Activated CD8-positive, alpha-beta memory T cell treated with anti-CD3 and anti-CD28 coated beads, Interleukin-2, amount 50 U/mL, for 4 hours (primary cell): ENCODE measurements at places on chromosomes 3 and 15.
A peak's percentile ranks its signal among the peaks of the same experiment; 100 is the strongest.

DNA sequence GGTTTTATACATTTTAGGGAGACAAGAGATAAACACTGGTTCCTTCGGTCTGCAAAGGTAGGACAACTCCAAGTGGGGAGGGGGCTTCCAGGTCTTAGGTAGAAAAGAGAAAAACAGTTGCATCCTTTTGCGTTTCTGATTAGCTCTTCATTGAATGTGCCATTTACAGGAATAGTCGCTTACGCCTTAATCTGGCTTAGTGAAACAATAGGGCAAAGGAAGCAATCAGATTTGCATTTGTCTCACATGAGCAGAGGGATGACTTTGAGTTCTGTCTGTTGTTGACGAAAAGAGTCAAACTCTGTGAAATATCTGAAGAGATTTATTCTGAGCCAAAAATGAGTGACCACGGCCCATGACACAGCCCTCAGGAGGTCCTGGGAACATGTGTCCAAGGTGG lies 166.0 kb upstream of the ATP10A start:
- DNase-seq = no peak

DNA sequence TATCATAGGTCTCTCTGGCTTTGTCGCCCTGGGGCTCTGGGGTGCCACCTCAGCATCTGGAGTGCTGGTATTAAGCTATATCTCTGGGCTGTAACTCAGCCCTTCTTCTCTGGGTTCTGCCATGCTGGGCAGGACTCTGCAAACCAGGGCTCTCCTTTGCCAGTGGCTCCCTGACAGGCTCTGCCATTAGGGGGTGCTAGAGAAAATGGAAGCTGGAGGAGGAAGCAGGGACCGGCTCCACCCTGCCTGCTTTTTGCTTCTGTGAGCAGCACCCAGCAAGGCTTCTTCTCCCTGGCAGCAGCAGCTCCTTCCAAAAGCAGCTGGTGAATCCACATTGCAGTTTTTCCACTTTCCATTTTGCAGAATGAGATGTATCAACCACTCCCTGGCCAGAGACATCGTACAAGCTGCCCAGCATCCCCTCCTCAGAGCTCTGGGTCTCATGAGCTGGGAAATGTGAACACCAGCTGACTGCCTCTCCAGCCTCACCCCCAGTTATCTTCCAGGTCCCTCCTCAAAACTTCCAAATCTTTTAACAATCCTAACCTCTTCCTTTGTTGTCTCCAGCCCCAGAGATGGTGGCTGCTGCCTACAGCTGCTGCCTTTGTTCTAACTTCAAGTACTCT lies 165.0 kb downstream of the ABHD5 start:
- DNase-seq = peak; percentile 20

DNA sequence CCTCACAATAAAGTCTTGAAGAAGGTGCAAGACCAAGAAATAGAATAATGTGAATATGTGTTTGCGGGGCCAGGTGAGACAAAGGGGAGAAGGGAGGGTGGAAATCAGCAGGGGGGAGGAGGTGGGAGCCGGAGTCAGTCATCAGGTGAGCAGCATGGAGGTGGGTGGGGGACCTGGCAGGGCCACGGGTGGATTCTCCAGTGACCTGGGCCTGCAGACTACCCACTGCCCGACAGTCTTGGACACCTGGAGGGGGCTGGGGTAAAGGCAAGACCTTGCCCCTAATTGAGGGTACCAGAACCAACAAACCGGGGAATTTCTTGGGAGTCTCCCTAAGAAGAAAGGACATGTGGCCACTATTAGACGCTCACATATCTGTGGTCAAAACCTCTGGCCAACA lies 95.8 kb downstream of the CHSY1 start:
- DNase-seq = no peak

DNA sequence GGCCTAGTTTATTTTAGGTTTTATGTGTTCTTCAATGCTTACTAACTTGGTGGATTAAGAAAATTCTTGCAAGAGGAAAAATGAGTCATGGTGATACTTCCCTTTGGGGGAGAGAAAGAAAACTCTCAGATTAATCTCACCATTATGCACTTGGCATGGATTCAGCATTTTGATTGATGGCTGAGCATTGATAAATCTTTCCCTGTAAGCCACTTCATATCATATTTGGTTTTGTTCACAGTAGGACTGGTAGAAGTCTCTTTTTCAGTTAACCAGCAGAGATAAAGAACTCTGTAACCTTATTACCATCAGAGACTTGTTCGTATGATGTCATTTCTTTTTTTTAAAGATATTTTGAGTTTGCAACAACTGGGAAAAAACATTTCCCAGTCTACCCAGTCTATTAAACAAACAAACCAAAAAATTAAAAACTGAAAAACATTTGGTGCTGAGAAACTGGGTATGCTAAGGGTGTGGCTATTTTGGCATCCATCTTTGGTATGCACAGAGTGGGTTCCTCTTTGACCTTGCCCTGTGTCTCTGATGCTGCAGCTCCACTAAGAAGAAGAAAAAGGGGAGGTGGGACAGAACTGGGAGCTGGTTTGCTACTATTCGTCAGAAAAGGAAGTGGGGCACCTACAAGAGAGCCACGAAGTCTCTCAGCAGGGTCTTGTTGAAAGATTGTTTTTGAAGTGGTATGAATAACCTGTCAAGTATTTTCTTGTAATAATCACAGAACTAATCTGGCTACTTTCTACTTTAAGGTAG lies 17.2 kb downstream of the TMOD3 start:
- DNase-seq = no peak

DNA sequence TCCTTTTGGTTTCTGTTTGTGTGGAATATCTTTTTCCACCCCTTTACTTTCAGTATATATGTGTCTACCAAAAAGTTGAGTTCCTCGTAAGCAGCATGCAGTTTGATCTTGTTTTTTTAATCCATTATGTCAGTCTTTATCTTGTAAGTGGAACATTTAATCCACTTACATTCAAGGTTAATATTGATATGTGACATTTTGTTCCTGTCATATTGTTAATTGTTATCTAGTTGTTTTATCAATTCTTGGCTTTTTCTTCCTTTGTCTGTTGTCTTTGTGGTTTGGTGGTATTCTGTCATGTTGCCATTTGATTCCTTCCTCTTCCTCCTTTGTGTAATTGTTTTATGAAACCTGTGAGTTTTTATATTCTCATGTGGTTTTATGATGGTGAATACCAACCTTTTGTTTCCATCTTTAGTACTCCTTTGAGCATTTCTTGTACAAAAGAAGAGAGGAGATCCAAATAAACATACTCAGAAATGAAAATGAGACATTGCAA lies 43.4 kb upstream of the XCR1 start:
- no peak for DNase-seq

GRCh38 chr3:182957226-182957625 lies 23.1 kb downstream of the DCUN1D1 start:
- DNase-seq = no peak

- no peak for DNase-seq
Observed at GRCh38 chr15:84035399-84035766, 200.2 kb upstream of the GOLGA6L4 start.

- DNase-seq = peak; percentile 2
Observed at GRCh38 chr15:25059698-25060471, 105.1 kb downstream of the SNRPN start.

DNA sequence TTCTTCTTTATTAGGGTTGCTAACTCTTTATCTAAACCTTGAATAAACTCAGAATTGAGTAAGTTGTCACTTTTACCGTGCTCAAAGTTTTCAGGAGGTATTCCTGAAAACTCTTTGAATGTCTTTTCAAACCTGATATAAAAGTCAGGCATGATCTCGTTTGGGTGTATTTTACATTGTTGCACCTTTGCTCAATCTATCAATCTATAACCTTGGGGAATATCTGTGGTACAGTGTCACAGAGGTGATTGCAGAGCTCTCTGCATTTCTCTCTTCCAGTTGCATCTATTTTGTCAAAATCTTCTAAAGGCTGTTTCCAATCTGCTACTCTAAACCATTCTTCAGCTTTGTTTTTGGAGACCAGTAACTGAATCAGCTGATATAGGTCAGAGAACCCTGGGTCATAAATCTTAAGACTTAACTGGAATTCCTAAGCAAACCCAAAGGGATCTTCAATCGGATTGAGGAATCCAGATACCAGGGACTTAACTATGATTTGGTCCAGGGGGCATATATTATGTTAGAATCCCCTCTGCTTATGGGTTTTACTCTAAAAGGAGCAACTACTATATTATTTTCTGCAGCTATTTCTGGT lies 35.6 kb upstream of the AP4E1 start:
- no peak for DNase-seq

GRCh38 chr3:138284079-138284478 lies 45.6 kb downstream of the NME9 start:
- no peak for DNase-seq

DNA sequence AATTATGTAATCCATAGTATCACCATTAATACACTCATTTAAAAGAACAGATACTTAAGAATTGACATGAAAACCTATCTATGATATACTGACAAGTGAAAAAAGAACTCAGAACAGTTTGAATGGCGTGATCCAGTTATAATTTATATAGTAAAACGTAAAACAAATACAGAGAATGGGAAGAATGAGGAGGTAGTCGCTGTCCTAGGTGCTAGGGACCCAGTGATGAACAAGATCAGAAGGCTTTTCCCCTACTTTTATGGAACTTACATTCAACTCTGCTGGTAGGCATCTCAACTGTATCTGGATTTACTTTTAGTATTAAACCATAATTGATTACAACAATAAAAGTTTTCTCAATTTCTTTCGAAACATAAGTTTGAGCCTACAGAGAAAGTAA lies 31.8 kb downstream of the GSK3B start:
- no peak for DNase-seq

DNA sequence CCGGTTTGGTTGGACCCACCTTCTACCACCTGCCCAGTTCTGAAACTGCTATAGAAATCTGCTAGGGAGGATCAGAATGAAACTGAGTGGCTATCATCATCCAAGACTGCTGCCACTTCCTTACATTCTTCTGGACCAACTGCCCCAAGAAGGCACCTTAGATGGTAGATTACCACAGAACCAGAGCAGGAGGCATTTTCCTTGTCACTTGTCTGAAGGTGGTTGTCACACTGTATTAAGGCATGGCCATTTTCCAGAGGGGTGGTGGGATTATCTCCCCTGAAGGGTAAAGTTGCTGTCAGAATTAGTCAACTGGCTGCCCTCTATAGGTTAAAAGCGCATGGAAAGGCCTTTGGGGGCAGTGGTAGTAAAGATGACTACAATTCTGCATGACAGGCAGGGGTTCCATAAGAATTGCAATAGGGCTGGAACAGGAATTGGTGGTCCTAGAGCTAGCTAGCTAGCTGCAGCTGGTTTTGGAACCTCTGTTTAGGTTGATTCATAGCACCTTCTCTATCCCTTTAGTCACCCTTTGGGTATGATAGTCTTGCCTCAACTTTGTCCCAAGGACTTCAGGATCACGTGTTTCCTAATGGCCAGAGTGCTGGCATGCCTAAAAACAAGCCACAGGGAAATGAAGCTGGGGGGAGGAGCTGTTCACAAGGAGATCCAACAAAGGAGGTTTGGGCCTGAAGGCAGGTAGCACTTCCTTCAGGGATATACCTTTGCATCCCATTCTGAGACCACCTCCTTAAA lies 4.8 kb upstream of the CSPG5 start:
- DNase-seq = no peak

- DNase-seq = no peak
Observed at GRCh38 chr15:73515527-73515926, 72.6 kb downstream of the REC114 start.

DNA sequence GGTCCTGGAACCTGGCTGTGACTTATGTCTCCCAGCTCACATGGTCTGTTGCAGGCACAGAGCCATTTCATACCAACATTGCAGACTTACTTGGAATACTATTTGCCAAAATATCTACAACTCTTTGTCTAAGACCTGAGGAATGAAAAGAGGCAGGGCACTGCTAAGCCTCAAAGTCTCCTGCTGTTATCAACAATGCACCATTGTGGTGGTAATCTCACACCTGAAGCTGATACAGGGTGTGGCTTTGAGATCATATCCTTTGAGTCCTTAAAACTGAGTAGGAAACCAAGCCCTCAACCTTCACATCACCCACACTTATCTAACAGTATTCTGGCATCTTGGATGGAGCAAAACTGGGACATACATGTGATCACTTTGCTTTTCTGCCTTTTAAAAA lies 782.0 kb downstream of the EPHA3 start:
- no peak for DNase-seq

- DNase-seq = no peak
Observed at GRCh38 chr15:70151003-70151402, 53.3 kb upstream of the TLE3 start.

GRCh38 chr3:11211531-11212298 lies 57.4 kb downstream of the HRH1 start:
- no peak for DNase-seq
